ENCODE measurements at places on chromosomes 1 and 21. TPM values are rescaled to one million over a fixed set of nuclear protein-coding genes. Genes with fewer than 3 reads are reported as not detected.

The DENND4B gene
- total RNA-seq: 106 TPM

The MIXL1 gene
- not detected for total RNA-seq

The ERICH3 gene
- total RNA-seq: 2.5 TPM

The ZNF648 gene
- total RNA-seq: not detected

DNA sequence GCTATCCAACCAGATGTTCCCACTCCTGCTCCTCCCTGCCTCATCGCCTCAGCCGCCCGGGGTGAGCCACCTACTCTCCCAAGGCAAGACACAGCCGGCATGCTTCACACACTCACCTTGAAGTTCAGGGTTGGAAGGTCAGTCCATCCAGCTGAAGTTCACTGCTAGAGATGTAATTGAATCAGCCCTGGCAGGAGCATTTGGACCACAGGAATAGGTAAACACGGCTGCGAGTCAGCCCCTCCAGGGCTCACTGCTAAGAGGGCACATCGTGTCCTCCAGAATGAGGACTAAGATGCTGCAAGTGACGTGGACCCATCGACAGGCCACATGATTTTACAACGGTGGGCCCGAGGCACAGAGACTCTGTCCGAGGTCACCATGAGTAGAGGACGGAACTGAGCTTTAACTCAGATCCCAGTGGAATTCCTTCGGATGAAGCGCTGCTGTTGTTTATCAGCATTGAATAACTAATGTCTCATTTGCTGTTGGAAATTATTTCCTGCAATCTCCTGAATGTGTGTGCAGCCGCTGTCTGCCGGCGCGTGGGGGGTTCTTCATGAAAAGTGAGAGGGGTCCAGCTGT lies 41.9 kb downstream of the RSPH1 start:
- no peak for DNase-seq

- no peak for DNase-seq
These were observed 24.1 kb downstream of the FAM163A start for GRCh38 chr1:179767177-179767581.

DNA sequence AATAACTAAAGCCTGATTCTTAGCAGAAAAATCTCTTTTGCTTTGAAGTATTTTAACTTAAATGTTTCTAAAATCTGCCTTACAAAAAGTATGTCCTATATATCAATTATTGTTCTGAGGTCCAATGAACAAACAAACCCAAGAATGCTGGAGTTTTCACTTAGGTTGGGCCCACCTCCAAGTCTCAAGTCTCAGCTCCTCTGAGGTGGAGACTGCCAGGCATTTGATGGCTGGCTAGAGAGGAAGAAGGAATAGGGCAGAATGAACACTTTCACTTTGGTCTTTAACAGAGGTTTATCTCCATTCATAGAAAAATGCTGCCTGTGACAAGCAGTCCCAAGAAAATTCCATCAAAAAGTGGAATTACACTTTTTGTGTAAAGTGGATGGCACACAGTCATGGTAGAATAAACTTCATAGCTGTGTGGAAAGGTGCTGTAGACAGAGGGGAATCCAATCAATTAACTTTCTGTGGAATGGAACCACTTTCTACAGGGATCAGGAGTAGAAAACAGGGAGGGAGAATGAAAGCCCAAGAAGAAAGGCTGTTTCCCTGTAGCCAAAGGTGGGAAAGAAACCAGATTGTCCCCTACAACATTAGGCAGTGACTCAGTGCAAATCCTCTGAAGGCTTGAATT lies 349.4 kb upstream of the RUNX1 start:
- DNase-seq: no peak

DNA sequence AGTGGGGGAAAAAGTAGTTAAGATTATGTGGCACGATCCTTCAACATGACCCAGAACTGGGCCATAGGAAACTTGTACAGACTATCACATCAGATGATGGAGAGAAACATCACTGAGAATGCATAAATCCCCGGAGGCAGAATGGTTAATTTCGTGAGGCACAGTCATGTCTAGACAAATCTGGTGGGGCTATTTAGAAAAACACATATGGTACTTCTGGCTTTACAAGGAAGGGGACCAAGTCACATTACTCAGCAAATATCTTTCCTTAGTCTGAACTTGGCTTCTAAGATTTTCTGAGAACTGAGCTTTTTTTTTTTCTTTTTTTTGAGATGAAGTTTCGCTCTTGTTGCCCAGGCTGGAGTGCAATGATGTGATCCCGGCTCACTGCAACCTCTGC lies 9.2 kb upstream of the UQCRHL start:
- DNase-seq: no peak

DNA sequence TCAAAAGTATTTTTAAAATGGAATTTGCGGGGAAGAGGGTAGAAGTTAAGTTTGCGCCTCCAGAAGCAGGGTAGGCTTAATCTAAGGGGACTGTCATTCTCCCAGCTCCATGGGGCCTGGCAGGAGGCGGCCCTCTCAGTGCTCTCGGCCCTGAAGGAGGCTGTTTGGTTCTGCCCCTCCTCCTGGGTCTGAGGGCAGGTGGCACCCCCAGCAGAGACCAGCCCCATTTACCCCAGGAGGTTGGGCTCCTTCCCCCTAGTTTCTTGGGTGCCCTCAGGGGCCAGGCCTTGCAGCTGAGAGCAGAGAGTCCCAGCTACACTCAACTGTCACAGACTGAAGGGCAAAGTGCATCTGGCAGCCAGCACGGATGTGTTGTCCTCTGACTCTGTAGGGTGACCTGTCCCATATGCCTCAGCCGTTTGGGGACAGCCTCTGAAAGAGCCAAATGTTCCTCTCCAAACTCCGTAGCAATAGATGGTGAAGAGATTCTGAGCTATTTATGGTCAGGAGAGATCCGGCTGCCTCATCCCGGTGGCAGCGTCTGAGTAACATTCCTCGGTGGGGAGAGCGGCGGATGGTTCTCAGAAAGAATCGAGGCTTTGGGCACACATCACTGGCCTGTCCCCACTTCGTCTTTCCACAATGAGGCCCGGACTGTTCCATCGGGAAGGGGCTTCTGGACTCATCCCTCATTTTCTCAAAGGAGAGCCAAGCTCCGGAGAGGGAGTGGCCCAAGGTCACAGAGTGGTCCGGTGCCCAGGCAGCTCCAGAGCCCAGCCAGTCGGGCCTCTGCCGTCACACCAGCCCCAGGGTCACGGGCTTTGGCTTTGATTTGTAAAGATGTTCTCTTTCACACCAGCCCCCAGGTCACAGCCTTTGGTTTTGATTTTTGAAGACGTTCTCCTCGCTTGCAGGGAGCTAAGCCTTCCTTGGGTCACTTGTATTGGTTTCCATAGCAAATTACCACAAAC lies 424.2 kb upstream of the VAMP3 start:
- DNase-seq: no peak
